ENCODE measurements at places on chromosomes 5 and 9. TPM values are rescaled to one million over a fixed set of nuclear protein-coding genes. Genes with fewer than 3 reads are reported as not detected.

The FOXD4L3 gene
- polyA plus RNA-seq = not detected

The F2RL1 gene
- polyA plus RNA-seq = 0.31 TPM

The HMCN2 gene
- polyA plus RNA-seq = 7.5 TPM

The TSLP gene
- polyA plus RNA-seq = 0.43 TPM

The ARID3C gene
- 0.18 TPM for polyA plus RNA-seq

The UGT3A1 gene
- 19.9 TPM for polyA plus RNA-seq

The SOX30 gene
- 0.26 TPM for polyA plus RNA-seq

The CARTPT gene
- not detected for polyA plus RNA-seq

The CETN3 gene
- polyA plus RNA-seq = 27.9 TPM

The HSD17B4 gene
- 61.4 TPM for polyA plus RNA-seq

The COL15A1 gene
- polyA plus RNA-seq = 227 TPM

The IL5 gene
- not detected for polyA plus RNA-seq

The PDCD1LG2 gene
- polyA plus RNA-seq = 1.5 TPM

The GRM6 gene
- polyA plus RNA-seq = 0.72 TPM

The RALGPS1 gene
- 6.7 TPM for polyA plus RNA-seq

The CTSV gene
- 0.39 TPM for polyA plus RNA-seq

The ZDHHC11B gene
- polyA plus RNA-seq = 7.3 TPM

The ANKRD31 gene
- 0.14 TPM for polyA plus RNA-seq

The CMBL gene
- polyA plus RNA-seq = 110 TPM

The TAS2R1 gene
- polyA plus RNA-seq = not detected

The PLEKHG4B gene
- 0.39 TPM for polyA plus RNA-seq

The MYORG gene
- 19.7 TPM for polyA plus RNA-seq

Measured in hindlimb muscle (tissue), 1 donor.